ENCODE measurements at places on chromosomes 2 and 18.

DNA sequence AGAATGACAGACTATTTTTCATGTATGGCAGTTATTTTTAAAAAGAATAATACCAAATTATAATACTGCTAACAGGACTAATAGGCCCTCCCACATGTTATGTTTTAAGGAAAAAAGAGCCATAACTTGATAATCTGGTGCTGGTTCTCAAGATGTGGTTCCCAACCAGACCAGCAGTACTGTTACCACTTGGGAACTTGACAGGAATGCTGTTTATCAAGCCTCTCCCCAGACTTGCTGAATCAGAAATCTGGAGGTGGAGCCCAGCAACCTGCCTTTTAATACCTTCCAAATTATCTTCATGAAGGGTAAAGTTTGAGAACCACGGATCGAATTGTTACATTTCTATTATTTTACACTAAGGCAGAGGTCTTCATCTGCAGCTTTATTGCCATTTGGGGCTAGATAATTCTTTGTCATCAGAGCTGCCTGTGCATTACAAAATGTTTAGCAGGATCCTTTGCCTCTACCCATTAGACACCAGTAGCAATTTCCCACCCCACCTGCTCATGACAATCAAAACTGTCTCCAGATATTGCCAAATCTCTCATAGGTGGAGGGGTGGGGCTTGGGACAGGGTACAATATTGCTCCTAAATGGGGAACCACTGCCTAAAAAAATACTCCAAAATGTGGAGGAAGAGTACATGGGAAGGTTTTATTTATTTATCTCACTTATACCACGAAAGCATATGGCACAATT, 629.6 kb downstream of the ARHGAP15 start:
- no peak for DNase-seq

DNA sequence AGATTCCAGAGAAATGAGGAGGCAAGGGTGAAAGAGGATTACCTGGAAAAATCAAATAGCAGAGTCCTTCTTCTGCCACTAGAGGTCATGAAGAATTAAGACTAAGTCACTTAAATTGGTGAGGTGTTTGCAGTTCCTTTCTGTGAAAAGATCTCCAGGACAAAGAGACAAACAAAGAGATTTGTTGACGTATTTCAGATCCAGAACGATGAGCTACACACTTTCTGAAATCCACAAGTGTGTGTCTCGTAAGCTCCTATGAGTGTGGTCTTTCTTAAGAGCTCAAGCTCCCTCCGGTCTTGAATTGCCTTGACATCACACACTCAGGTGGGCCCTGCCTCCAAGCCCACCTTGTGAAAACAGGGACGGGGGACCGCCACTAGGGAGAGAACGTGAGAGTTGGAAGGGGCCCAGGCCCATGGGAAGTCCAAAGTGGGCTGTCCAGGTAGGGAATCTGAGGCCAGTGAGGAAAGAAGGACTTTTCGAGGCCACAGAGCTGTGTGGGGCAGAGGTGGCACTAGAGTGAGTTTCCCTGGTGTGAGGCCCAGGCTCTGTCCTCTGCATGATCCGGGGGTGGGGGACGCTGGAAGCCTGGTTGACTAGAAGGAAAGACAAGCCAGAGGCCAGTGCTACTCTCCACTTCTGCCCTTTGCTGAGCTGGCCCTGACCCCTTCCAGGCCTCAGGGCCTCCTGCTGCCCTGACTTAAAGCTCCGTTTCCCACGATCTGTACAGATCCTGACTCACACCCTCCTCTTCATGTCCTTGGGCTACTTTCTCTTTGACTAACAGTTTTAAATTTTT, 168.1 kb upstream of the NCK2 start:
- DNase-seq, result peak; percentile 26

DNA sequence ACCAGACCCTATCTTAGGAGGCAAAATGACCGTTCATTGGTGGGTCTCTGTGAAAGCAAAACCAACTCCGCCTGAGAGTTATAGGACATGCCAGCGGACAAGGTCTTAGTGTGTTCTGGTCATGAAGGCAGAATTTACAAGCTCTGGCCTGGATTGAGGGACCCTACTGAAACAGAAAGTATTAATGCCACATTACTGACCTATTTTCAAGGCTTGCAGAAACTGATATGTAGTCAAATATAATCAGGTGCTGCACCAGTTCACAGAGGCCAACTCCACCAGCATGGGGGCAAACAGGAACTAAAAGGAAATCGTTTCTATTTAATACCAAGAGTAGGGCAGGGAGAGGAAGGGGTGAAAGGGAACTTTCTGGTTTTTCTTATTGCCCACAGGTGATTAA, 19.7 kb downstream of the TYMS start:
- DNase-seq, result no peak

- DNase-seq, result no peak
Measured at GRCh38 chr2:118251427-118251826, 163.2 kb downstream of the INSIG2 start.

GRCh38 chr2:86193901-86194567, 1.2 kb downstream of the IMMT start:
- no peak for DNase-seq

GRCh38 chr2:143476336-143477087, 347.3 kb downstream of the ARHGAP15 start:
- DNase-seq, result no peak

DNA sequence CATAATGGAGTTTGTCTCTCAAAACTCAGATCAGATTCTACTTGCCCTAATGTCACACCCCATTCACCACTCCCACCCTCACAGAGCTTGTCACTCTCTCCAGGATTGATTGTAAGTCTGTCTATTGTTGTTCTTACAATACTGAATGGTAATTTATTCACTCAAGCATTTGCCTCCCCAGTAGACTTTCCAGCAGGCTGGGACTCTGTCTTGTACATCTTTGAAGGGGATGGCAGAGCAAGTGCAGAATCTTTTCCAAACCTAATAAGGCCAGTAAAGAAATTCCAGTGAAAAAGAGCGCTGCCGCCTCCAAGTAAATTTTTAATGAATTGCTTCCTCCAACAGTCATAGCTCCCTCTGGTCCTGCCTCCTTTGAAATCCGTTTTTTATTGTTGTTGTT, 56.9 kb downstream of the RBM43 start:
- no peak for DNase-seq

DNA sequence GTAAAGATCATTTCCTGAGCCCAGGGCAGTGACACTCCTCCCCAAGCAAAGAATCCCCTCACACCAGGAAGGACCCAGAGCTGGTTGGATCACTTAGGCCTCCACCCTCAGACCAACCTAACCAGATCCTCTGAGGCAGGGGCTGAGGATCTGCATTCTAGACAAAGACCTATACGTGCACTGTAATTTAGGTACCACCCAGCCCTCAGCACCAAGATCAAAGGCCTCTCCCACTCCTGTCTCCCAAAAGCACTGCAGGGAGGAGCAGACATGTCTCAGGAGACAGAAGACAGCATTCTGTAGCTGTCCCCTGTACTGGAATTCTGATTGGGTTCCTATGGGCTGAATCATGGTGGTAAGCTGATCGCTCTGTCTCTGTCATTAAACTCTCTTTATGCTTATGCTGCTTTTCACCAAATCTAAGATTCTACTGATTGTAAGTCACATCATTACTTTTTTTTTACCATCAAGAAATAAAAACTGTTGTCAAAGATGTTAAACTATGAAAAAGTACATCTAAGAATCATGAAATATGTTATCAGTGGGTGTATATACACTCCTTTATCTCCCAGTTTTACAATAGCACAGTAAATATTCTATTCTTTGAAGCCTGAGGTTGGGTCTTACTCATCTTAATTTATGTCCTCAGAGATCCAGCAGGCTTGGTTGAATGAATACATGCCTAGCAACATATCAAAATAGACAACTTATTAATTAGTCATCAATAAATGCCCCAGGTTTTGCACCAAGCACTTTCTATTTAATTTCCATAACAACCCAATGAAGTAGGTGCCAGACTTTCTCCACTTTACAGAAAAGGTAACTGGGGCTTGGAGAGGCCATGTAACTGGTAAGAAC, 28.3 kb downstream of the MCFD2 start:
- DNase-seq, result no peak

DNA sequence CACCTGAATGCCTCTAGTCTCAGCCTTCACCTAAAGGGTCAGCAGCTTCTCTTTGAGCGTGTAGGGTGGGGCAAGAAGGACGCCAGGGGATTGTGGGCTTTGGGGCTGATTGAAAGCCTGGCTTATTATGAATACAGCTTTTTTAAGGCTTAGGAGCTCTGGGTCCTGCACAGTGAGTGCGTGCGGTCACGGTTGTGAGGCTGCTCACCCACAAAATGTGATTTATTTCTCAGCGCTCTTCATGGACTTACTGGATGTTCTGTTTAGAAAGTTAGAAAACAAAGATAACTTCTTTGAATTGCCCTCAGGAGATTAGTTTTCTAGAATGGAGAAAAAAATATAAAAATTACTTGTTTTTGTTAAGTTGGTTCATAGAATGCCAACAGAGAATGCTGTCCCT, 37.5 kb downstream of the HK2 start:
- no peak for DNase-seq

- DNase-seq, result peak; percentile 18
Measured at GRCh38 chr2:2762913-2763312, 431.8 kb upstream of the MYT1L start.

DNA sequence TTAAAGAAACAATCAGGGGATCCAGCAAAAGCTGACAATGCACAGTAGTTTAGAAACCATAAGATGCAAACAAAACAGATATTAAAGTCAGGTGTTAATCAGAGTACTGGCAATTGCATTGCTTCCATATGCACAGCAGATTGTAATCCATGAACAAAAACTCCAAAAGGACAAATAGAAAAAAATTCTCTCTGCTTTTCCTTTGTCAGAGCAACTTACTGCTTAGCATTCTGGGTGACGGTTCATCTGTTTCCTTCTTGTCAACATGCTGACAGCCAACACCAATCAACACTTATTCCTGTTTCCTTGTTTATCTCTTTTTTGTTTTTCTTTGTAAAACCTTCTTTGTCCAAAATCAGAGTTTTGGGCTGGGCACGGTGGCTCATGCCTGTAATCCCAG, 473.1 kb downstream of the XIRP2 start:
- no peak for DNase-seq

DNA sequence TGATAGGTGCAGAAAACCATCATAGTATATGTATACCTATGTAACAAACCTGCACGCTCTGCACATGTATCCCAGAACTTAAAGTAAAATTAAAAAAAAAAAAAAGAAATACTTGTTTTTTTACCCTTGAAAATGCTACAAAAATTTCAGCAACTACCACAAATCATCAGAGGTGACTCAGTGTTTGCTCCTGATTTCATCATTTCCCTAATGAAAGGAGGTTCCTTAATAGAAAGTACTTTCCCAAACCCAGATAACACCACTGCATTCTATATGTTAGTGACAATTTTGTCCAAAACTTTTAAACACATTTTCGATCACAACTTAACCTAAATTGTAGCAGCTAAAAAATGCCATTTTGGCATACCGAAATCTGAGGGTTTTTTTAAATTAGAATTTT, 163.3 kb downstream of the SLC39A10 start:
- DNase-seq, result no peak

DNA sequence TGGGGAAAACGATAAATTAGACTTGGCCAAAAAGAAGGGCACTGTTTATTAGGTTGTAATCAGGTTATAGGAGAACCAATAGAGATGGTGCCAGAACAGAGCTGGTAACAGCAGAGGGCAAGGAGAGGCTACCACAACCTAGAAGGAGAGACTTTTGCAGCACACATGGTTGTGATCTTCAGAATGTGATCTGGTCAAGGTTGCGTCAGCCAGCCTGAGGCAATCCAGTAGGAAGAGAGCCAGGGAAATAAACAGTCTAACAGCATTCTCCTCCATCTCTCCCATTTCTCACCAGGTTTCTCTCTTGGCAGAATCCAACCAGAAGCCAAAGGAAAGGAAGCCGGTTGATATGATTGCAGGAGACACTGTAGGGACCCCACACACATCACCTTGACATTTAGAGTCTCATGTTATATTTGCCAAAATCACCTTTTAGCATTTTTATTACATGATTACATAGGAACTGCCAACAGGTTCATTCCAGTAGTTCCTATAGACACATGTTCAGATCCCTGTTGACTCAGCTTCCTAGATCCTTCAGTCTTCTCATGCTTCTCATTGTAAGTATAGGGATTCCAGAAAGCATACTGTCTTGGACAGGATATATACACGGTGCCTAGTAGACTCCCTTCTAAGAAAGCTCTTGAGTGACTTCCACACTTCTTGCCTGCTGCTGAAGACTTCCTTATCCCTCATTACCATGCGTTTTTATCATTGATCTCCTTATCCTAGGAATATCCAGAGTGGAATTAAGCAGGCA, 17.6 kb upstream of the SPATS2L start:
- DNase-seq, result no peak

- no peak for DNase-seq
Measured at GRCh38 chr2:120940726-120941256, 205.1 kb downstream of the GLI2 start.

- no peak for DNase-seq
Measured at GRCh38 chr2:204026294-204026693, 89.7 kb downstream of the ICOS start.

- DNase-seq, result no peak
Measured at GRCh38 chr18:63183378-63183777, 136.2 kb downstream of the BCL2 start.

DNA sequence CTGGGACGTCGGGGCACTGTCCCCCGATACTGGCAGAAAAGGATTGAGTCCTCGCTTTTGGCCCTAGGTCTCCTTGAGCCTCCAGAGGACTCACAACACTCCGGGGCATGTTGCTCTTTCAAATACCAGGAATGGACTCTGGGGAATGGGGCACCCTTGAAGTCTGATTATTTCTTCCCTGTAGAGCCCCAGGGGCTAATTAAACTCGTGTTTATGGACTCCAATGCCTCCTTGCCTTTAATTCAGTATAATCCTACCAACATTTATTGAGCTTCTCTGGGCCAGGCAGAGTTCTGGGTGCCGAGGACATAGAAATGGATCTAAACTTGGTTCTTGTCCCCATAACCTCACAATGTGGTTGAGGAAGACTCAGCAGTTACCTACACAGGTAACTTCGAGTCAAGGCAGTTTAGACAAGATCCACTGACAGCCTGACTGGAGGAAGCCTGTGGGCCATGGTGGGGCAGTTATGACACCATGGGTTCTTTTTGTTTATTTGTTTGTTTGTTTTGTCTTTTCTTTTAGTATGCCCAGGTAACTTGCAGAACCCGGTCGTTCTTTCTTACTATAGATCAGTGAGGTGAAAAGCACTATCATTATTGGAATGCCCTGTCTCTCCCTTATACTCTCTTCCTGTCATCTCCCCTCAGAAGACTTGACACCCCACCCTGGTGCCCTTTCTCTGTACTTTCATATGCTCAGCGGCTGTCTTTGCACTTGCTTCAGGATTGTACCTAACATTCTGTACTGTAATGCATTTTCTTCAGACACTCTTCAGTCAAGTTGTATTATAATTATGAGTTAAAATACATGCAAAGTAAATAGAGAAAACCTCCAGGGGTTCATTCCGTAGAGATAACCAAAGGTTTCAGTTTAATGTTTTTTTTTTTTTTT, 3.2 kb downstream of the CFLAR start:
- DNase-seq, result no peak
